ENCODE measurements at places on chromosomes 2 and 18. TPM values are rescaled to one million over a fixed set of nuclear protein-coding genes. Genes with fewer than 3 reads are reported as not detected.

GRCh38 chr18:67672716-67673115 lies 156.2 kb upstream of the DSEL start:
- no peak overlapping the region for H3K4me3 ChIP-seq
- H3K27ac ChIP-seq = no peak overlapping the region
- H3K27me3 ChIP-seq = no peaks in the 10 kb centered on the region
- no peaks in the 10 kb centered on the region for H3K36me3 ChIP-seq
- DNase-seq = no peak
- no peaks in the 10 kb centered on the region for H3K4me1 ChIP-seq

- H3K27ac ChIP-seq = no peak overlapping the region
- no peaks in the 10 kb centered on the region for H3K27me3 ChIP-seq
- no peak overlapping the region for H3K4me3 ChIP-seq
- H3K4me1 ChIP-seq = peaks cover 5% of the 10 kb centered on the region
- DNase-seq = no peak
- H3K36me3 ChIP-seq = no peaks in the 10 kb centered on the region
Observed at GRCh38 chr2:174577967-174578589, 19.5 kb downstream of the WIPF1 start.

DNA sequence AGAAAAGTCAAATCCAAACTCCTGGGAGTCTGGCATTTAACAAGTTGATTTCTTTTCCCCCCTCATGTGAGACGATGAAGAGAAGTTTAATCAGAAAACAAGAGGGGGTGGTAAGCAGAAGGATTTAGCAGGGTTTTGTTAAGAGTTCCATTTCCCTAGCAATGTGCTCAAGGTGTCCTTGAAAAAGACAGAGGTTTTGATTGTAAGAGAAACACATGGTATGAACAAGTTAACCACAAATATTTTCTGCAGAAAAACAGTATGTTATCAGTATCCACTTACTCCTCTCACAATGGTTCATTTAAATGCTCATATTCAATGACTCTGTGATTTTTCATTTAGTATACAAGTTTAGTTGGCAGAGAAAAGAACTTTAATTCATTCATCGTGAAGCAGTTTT lies 26.8 kb downstream of the LAMA1 start:
- no peaks in the 10 kb centered on the region for H3K27me3 ChIP-seq
- no peaks in the 10 kb centered on the region for H3K36me3 ChIP-seq
- H3K4me3 ChIP-seq = no peak overlapping the region
- no peaks in the 10 kb centered on the region for H3K4me1 ChIP-seq
- H3K27ac ChIP-seq = no peak overlapping the region
- DNase-seq = no peak

GRCh38 chr2:56170988-56171387 lies 12.8 kb upstream of the CCDC85A start:
- H3K36me3 ChIP-seq = no peaks in the 10 kb centered on the region
- H3K4me1 ChIP-seq = no peaks in the 10 kb centered on the region
- no peak for DNase-seq
- no peak overlapping the region for H3K27ac ChIP-seq
- H3K27me3 ChIP-seq = no peaks in the 10 kb centered on the region

DNA sequence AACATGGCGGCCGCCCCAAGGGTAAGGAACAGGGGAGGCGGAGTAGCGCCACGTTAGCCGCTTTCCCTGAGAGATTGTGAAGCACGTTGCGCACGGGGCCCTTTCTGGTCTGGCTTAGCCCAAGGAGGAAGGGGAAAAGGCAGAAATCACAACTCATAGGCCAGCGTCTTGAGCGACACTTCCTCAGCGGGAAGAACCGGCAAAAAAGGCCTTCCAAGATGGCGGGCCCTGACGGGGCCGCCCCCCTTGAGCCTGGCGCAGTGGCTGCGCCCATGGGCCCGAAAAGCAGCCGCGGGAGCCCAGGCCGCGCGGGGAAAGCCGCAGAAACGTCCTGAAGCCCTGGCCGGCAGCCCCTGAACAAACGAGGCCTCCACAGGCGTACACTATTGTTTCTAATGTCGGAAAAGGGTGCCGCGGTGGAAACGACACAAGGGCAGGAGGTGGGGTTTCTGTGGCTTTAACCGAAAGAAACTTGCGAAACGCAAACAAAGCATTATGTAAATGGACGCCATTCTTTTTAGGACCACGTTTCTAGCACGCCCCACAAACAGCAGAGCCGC lies 919 bp upstream of the PCBP1 start:
- DNase-seq = peak; percentile 51
- peak overlapping the region; percentile 21 for H3K4me3 ChIP-seq
- no peaks in the 10 kb centered on the region for H3K36me3 ChIP-seq
- no peaks in the 10 kb centered on the region for H3K27me3 ChIP-seq
- H3K27ac ChIP-seq = peak overlapping the region; percentile 100
- peaks cover 29% of the 10 kb centered on the region for H3K4me1 ChIP-seq

- no peak overlapping the region for H3K4me3 ChIP-seq
- no peaks in the 10 kb centered on the region for H3K27me3 ChIP-seq
- no peak overlapping the region for H3K27ac ChIP-seq
- no peaks in the 10 kb centered on the region for H3K36me3 ChIP-seq
Observed at GRCh38 chr18:51251625-51252024, 54.1 kb upstream of the MEX3C start.

Gene ABCG5
- not detected for total RNA-seq

Gene UGT1A9
- not detected for total RNA-seq

Gene CRYGC
- not detected for total RNA-seq

All from pancreas (tissue), 10 donors.